ENCODE measurements at places on chromosomes 5 and 9.

DNA sequence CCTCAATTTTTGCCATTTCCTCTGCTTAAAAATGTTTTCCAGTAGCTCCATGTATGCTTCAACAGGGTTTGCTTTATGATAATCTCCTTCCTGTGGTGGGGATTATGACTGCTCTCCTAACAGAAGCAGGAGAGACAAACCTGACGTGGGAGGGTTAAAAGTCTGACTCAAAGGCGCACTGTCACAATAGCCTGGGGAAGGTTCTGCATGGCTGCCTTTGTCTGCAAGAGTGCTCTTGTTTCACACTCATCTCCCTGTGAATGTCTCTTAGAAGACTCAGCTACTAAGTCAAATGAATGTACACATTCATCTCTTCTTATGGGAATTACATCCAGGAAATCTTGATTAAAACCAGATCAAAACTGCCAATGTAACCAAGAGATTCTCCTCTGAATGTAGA is 90.9 kb upstream of the MTAP start:
- no peak for DNase-seq

DNA sequence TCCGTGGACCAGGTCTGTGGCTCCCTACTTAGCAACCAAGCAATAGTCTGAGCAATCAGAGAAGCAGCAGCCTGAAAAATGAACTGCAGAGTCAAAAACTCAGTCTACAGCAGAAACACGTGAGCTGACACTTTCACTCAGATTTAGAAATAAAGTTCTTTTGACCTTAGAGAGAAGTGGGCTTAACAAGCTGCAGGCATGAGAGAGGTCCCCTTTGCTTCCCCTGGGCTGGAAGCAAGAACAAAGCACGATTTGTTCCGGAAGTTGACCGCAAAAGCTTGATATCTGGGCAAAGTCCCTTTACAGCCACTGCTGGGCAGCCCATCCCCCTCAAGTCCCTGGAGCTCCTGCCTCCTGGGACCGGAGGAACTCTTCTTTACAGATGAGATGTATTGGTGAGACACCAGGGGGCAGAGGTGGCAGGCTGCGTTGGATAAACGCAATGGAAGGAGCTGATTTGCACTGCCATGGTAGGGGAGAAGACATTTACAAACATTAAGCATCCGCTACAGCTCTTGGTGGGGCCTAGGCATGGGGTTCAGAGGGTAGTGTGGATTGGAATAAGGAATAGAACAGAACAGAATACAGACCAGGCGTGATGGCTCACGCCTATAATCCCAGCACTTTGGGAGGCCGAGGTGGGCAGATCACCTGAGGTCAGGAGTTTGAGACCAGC is 5.8 kb upstream of the SOWAHA start:
- DNase-seq = no peak

DNA sequence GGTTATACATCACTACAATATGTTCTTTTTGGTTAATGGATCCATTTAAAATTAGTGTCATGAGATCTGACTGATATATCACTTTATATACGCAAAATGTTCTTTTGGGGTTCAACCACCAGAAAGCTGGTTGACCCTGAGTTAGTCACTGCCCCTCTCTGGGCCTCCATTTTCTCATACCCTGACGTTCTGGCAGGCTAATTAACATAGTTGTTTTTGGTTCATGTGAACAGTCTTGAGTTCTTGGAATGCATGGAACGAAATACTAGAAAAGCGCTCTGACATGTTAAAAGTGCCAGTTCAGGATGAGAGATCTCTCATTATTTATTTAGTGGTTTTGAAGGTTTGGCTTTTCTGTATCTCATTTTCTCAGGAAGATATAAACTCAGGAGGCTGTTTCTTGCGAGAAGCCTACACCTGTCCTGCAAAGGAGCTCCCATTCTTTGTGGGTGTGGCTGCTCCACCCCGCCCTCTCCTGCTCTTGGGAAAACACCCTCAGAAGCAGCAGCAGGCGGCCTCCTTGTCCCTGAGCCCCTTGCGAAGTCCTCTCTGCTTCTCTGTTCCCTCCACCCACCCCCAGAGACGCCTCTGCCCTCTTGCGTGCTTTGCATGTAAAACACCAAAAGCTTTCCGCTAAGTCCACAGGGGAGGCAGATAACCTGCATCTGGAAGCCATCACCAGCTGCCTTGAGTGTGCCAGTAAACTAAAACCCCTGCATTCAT is 302.4 kb upstream of the PANK3 start:
- no peak for DNase-seq

DNA sequence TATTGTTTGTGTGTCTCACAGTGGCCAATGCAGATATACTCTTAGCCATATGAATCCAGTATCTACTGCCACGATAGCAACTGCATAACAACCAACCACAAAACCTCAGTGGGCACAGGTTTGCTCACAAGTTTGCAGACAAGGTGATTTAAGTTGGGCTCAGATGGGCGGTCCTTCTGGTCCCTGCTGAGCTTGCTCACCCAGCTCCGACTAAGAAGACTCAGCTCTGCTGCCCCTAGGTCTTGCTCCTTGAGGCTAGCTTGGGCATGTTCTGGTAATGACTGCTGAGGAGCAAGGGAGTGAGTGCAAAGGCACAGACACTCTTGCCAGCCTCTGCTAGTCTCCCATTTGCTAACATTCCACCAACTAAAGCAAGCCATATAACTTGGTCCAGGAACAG is 52.6 kb downstream of the MTX3 start:
- no peak for DNase-seq

GRCh38 chr5:111228520-111229220 is 4.5 kb downstream of the CAMK4 start:
- peak; percentile 22 for DNase-seq

GRCh38 chr9:118331622-118332045 is 627.4 kb downstream of the TLR4 start:
- DNase-seq = no peak

- DNase-seq = no peak
These were observed 221.2 kb downstream of the SLC12A2 start for GRCh38 chr5:128304791-128305190.

DNA sequence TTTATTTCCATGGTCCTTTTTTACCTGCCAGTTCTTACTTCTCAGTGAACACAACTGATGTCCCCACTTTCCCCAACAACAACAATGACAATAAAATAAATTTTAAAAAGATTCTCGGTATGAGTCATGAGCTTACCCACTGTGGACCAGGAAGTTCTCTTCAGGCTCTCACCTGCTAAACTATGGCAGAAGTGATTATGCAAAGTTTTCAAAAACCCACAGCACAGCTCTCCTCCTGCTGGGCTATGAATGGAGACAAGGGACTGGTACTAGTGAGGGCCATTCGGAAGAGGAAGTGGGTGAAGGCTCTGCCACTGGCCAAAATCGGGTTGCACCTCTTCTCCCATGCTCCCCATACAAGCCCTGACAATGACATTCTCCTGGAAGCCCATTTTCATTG is 429.4 kb downstream of the PIK3R1 start:
- DNase-seq = no peak

DNA sequence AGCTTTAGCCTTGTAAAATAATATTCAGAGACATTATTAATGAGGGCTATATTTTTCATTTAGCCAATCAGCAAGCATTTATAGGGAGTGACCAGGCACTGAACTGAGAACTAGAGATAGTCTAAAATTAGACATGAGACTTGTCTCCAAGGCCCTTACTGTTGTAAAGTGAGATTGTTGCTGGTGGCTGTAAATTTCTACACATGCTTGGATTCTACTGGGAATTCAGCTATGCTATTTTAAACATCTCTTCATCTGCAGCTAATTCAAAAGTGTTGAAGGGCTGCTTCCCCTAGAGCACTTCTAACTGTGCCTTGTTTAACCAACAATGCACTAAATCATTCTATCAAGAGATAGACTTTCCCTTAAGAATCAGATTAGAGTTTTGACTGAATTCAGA is 67.4 kb downstream of the CHSY3 start:
- no peak for DNase-seq

- DNase-seq = no peak
These were observed 131.1 kb downstream of the OR2K2 start for GRCh38 chr9:111198936-111199335.

- no peak for DNase-seq
These were observed 424.2 kb downstream of the TMEM161B start for GRCh38 chr5:87844449-87844848.

DNA sequence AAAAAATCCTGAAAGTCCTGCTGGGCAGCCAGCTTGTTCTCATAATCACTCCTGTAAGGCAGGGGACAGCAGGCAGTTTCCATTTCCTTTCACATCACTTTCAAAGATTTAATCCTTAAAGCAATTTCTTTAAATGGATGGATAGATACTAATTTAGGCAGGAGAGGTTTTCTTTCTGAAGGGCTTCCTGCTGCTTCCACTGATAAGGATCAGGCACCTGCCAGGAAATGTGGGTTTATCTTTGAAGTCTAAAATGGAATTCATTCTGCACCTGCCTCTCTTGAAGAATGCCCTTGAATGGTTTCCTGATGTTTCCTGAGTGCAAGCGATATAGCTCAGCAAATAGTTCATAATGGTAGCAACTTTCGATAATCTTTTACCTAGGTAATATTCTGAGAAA is 64.5 kb downstream of the STARD4 start:
- no peak for DNase-seq

DNA sequence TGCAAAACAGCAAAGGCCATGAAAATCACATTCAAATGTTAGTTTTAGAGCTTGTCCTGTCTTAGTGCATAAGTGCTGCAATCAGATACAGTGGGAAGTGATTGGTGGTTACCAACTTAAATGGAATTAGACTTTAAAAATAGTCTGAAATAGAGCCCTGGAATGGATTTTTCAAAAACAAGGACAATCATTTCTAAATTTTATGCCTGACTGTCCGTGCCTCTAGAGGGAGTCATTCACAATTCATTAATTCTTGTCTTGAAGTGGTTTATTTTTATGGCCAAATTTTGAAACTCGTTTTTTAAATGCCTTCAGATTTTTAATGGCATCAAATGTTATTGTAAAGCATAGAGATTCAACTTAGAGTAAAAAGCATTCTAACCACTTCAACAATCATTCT is 561.8 kb upstream of the DAB2 start:
- DNase-seq = no peak
